ENCODE measurements at places on chromosomes 12 and 14. TPM values are rescaled to one million over a fixed set of nuclear protein-coding genes. Genes with fewer than 3 reads are reported as not detected.

DNA sequence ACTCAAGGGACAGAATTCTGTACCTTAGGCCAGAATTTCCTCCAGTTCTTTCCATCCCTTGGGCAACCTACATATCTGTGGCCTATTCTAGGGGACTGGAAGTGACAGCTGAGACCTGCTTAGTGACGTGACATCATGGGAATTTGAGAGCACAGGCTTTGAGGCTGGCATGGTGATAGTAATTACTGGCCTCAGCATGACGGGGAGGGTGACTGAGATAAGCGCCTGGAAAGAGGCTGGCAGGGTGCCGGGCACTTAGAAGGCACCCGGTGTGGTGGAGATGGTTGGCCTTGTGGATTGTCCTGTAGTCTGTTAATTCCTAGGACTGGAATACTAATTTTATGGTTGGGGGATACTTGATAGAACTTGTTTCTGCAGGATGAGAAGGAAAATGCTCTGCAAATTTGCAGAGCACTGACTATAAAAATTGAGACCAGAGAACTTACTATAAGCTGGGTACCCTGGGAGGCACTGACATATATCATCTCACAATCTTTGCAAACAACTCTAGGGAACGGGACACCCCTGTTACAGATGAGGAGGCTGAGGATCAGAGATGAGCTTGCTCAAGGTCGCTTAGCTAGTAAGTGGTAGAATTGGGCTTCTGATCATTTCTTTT, 42.2 kb upstream of the TBX3 start:
- no peaks in the 10 kb centered on the region for H3K27me3 ChIP-seq
- no peaks in the 10 kb centered on the region for H3K4me1 ChIP-seq
- DNase-seq = no peak
- no peaks in the 10 kb centered on the region for H3K36me3 ChIP-seq

DNAH10 gene
- total RNA-seq = 0.08 TPM

EIF2B1 gene
- 50.3 TPM for total RNA-seq

GRCh38 chr12:26130728-26131127, 5.9 kb upstream of the BHLHE41 start:
- H3K27ac ChIP-seq = no peak overlapping the region
- peaks cover 16% of the 10 kb centered on the region for H3K27me3 ChIP-seq
- no peak overlapping the region for H3K4me3 ChIP-seq
- DNase-seq = no peak

DYNC1H1 gene
- 314 TPM for total RNA-seq

GRCh38 chr12:53677016-53677799, 1.3 kb upstream of the ATP5MC2 start:
- H3K36me3 ChIP-seq = peaks cover 14% of the 10 kb centered on the region
- no peak overlapping the region for H3K27ac ChIP-seq
- H3K4me1 ChIP-seq = peaks cover 29% of the 10 kb centered on the region
- H3K27me3 ChIP-seq = peaks cover 8% of the 10 kb centered on the region
- DNase-seq = no peak

SDR9C7 gene
- not detected for total RNA-seq

RHOJ gene
- total RNA-seq = not detected

SEC23A gene
- total RNA-seq = 70.3 TPM

CLEC4D gene
- not detected for total RNA-seq

C12orf42 gene
- total RNA-seq = 8.4 TPM

GLRX5 gene
- 17.6 TPM for total RNA-seq

TBC1D30 gene
- 0.73 TPM for total RNA-seq

USP15 gene
- 156 TPM for total RNA-seq

GRCh38 chr14:76784881-76785280, 23.6 kb downstream of the VASH1 start:
- peaks cover 23% of the 10 kb centered on the region for H3K36me3 ChIP-seq
- H3K27ac ChIP-seq = no peak overlapping the region
- H3K27me3 ChIP-seq = no peaks in the 10 kb centered on the region
- DNase-seq = peak; percentile 47
- H3K4me3 ChIP-seq = no peak overlapping the region
- H3K4me1 ChIP-seq = peaks cover 25% of the 10 kb centered on the region

DNA sequence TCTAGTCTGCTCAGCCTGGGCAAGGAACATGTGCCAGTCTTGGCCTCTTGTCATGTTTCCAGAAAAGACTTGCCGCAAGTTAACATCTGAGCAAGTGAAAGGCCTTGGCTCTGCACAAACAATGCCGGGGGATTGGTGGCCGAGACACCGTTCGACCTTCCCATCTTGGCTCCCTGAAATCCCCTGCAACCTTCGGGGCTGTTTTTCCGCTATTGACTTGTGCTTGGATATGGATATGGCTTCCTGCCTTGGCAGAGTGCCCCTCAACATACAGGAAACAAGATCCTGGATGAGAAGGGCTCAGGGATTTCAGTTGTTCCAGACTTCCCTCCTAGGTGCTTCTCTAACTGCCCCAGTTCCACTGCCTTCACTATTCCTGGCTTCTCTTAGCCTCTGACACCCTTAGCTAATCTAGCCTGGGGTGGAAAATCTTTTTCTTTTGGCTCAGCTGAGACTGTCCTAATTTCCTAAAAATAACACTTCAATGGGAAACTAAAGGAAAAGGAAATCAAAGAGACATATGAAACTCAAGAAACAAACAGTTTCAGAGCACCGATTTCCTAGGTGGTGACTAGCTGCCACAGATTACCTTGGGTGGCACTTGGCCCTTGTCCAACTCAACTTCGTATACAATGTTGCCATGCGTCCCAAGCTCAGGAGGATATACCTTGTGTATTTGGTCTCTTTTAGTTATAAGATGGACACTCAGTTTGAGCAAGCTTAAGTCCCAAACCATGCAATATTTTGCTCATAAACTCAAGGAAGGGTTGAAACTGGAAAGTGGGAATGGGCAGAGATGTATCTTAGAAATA, 33.9 kb downstream of the RDH12 start:
- DNase-seq = no peak
- H3K4me1 ChIP-seq = no peaks in the 10 kb centered on the region
- H3K36me3 ChIP-seq = no peaks in the 10 kb centered on the region
- H3K4me3 ChIP-seq = no peak overlapping the region

NINJ2 gene
- 4.5 TPM for total RNA-seq

TESPA1 gene
- 269 TPM for total RNA-seq

DNA sequence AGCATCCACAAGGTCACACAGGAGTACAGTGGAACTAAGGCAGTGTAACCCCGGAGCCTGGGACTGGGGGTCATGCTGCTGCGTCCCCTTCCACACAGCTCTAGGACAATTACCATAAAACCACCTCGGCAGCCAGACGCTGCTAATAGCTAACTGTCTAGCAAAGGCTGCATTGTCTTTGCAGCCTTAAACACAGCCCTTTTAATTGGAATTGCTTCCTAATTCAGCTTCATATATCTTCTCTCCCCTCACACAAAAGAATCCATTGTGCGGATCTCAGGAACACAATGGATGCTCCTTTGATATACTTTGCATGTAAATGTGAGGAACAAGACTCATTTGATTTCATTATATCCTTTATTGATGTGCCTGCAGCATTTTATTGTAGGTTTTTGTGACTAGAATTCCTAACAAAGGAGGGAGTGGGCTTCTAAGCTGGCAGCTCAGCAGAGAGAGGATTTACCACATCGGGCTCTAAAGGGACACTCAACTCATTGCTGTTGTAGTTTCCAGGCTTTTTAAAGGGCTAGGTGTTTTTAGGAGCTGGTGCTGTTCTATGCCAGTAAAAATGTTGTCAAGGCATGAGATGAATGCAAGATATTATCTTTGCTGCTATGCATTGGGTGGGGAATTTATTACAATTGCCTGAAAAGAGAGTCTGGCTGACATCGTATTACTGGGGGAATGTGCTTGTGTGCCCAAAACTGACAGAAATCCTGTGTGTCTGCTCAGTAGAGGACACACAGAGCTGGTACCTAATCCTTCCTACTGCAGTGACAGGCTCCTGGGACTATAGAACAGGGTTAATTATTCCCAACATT, 30.4 kb upstream of the DACT1 start:
- no peak overlapping the region for H3K4me3 ChIP-seq
- DNase-seq = no peak
- H3K36me3 ChIP-seq = no peaks in the 10 kb centered on the region
- H3K27ac ChIP-seq = no peak overlapping the region
- no peaks in the 10 kb centered on the region for H3K27me3 ChIP-seq

- no peaks in the 10 kb centered on the region for H3K36me3 ChIP-seq
- no peaks in the 10 kb centered on the region for H3K4me1 ChIP-seq
Measured at GRCh38 chr12:93502802-93503623, 35.7 kb downstream of the MRPL42 start.

PTPRO gene
- total RNA-seq = 6.5 TPM

CD69 gene
- 35.9 TPM for total RNA-seq

DNA sequence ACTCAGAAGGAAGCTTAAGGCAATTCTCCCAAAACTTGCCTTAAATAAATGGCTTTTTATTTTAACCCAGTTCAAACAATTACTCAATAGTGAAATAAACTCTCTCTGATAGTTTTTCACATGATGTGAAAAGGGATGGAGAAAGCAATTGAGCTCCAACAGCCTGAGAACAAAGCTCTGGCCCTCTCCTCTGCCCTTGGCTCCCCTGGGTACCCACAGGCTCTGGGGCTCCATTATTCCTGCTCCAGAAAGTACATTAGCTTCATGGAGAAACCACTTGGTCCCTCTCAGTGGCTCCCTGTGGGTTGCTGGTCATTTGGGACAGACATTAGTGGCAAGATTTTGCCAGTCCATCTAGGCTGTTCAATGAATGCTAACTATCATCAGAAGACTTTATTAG, 242.8 kb downstream of the ATP23 start:
- no peak for DNase-seq
- H3K4me1 ChIP-seq = no peaks in the 10 kb centered on the region
- H3K27ac ChIP-seq = no peak overlapping the region
- no peaks in the 10 kb centered on the region for H3K36me3 ChIP-seq
- H3K27me3 ChIP-seq = peaks cover 4% of the 10 kb centered on the region

GRCh38 chr14:49579841-49580240, 6.3 kb downstream of the RPS29 start:
- H3K36me3 ChIP-seq = peaks cover 42% of the 10 kb centered on the region
- H3K27me3 ChIP-seq = no peaks in the 10 kb centered on the region
- H3K4me3 ChIP-seq = no peak overlapping the region
- H3K27ac ChIP-seq = no peak overlapping the region
- H3K4me1 ChIP-seq = peaks cover 51% of the 10 kb centered on the region
- DNase-seq = no peak

DNA sequence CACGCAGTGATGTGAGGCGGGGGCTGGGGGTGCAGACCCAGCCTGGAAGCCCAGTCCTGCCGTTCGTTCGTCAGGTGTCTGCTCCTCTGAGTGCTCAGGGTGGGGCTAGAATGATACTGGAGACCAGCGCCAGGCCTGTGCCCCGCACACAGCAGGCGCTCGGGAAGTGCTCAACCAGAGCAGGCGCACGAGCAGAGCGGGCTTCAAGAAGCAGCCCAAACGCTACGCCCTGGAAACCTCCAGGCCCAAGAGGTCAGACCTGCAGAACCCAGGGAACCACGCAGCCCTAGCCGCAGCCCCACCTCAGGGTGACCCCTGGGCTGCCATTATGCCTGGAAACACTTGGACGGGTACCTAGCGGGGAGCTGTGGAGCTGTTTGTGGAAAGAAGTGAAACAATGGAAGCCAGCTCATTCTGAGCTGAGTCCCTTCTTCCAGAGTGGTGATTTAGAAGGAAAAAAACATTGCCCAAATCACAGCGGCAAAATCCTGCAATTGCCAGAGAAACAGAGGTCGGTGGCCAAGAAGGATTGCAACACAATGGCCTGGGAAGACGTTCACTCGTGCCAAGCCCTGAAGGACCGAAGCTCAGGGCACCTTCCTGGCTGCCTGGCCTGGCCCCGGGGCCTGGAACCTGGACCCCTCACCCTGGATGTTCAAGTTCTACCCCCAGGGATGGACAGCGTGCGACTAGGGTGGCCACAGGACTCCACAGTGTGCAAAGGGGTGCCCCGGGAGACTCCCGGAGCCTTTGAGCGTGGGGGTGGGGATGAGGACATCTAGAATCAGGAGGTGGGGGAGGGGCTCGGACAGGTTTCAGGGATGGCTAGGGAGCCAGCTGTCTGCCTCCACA, 40.4 kb upstream of the DIO3 start:
- H3K27me3 ChIP-seq = no peaks in the 10 kb centered on the region
- DNase-seq = no peak
- H3K4me1 ChIP-seq = no peaks in the 10 kb centered on the region

DNA sequence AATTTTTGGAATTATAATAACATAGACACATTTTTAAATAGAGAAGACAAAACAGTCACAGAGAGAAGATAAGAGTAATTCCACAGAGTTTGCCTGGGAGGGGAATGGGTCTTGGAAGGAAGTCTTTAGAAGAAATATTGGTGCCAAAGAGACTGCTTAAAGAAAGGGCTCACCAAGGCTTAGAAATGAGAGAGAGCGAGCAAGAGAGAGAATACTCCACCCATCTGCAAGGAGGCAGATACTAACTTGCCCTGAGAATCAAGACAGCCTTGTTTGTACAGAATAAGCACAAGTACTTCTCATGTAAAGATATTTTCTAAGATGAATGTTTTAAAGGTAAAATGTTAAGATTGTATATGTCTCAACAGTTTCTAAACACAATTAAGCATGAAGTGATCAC, 165.5 kb downstream of the SLC38A4 start:
- H3K27me3 ChIP-seq = no peaks in the 10 kb centered on the region
- DNase-seq = no peak
- H3K36me3 ChIP-seq = no peaks in the 10 kb centered on the region
- peaks cover 14% of the 10 kb centered on the region for H3K4me1 ChIP-seq
- H3K27ac ChIP-seq = no peak overlapping the region

- no peaks in the 10 kb centered on the region for H3K4me1 ChIP-seq
- H3K36me3 ChIP-seq = no peaks in the 10 kb centered on the region
- DNase-seq = no peak
- H3K4me3 ChIP-seq = no peak overlapping the region
Measured at GRCh38 chr12:93964936-93965335, 183.4 kb upstream of the PLXNC1 start.

GRCh38 chr14:91996948-91997371, 42.9 kb downstream of the TRIP11 start:
- no peak for DNase-seq
- peaks cover 5% of the 10 kb centered on the region for H3K36me3 ChIP-seq
- peaks cover 39% of the 10 kb centered on the region for H3K4me1 ChIP-seq
- H3K4me3 ChIP-seq = no peak overlapping the region

ENDOU gene
- not detected for total RNA-seq

GRCh38 chr12:84507956-84508850, 404.4 kb downstream of the SLC6A15 start:
- no peaks in the 10 kb centered on the region for H3K36me3 ChIP-seq
- H3K4me3 ChIP-seq = no peak overlapping the region
- no peaks in the 10 kb centered on the region for H3K4me1 ChIP-seq

FAM222A gene
- 0.69 TPM for total RNA-seq

GRCh38 chr12:30691122-30691879, 4.4 kb downstream of the IPO8 start:
- H3K4me3 ChIP-seq = no peak overlapping the region
- H3K36me3 ChIP-seq = no peaks in the 10 kb centered on the region
- no peak for DNase-seq
- H3K27ac ChIP-seq = no peak overlapping the region
- no peaks in the 10 kb centered on the region for H3K27me3 ChIP-seq

EDDM3A gene
- not detected for total RNA-seq

GRCh38 chr14:50920482-50921230, 23.6 kb downstream of the PYGL start:
- H3K4me1 ChIP-seq = no peaks in the 10 kb centered on the region
- no peak for DNase-seq
- no peak overlapping the region for H3K27ac ChIP-seq
- no peaks in the 10 kb centered on the region for H3K27me3 ChIP-seq

DRAM1 gene
- total RNA-seq = 2.3 TPM

PLBD1 gene
- 0.67 TPM for total RNA-seq
